Right lobe of liver (tissue), 6 donors: ENCODE measurements at places on chromosomes 1 and 21. TPM values are rescaled to one million over a fixed set of nuclear protein-coding genes. Genes with fewer than 3 reads are reported as not detected.

PADI4 gene
- total RNA-seq: 2.5 TPM

PDC gene
- total RNA-seq: not detected

EPB41 gene
- 58.7 TPM for total RNA-seq

FLG gene
- total RNA-seq: not detected

INTS11 gene
- 35.1 TPM for total RNA-seq

GPR37L1 gene
- total RNA-seq: 0.12 TPM

WNT2B gene
- 0.20 TPM for total RNA-seq

CTBS gene
- 19.5 TPM for total RNA-seq

CYP4A22 gene
- 77.4 TPM for total RNA-seq

PSMG1 gene
- total RNA-seq: 18.7 TPM

SMCP gene
- total RNA-seq: not detected

DNA sequence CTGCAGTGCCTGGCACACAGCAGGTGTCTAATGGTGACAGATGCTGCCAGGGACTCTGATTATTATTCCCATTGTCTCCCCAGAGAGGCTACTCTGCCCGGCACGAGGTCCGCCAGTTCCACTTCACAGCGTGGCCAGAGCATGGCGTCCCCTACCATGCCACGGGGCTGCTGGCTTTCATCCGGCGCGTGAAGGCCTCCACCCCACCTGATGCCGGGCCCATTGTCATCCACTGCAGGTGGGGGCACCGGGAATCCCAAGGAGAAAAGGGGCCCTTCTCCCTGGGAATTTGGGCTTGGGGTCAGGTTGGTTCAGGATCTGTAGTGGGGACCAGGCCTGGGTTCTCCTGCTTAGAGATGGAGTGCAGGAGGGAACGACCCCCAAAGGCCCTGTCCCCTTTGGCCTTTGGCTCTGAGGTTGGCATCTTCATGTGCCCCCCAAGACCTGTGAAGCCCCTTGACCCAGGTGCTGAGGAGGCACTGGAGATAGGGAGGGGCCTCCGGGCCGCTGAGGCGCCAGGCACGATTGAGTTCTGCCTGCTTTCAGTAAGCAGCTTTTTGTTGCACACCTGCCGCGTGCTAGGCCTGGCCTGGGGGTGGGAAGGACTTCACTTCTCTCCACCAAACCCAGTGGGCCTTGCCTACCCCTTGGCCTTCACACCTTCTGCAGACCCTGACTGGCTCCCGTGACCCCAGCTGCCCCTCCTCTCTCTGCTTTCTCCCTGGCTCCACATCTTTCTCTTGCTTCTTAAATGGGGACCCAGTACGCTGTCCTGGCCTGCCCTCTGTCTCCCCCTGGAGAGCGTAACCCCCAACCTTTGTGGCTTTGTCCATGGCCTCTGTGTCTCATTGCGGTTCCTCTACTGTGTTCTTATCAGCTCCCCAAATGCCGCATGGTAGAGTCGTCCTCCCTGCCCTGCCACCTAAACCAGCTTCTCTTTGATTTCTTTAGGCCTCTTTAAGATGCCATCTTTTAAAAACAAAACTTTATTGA lies 76.4 kb downstream of the PTPRU start:
- no peak for DNase-seq

DNA sequence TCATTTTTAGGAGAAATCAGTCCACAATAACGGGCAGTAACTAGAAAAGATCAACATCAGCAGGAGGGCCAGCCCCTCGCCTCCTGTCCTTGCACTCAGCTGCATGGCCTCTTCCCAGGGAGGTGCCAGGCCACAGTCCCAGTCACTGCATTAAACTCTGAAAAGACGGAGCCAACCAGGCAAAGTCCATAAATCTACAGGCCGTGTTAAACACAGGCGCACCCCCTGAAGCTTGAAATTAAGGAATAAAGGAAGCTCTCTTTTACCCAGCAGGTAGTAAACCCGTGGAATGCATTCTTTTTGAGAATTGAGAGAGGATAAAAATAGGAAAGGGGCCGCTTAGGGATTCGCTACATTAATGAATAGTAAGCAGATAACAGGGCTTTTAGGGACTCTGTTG lies 18.4 kb downstream of the H6PD start:
- DNase-seq: no peak

GRCh38 chr1:209634005-209634737 lies 18.1 kb downstream of the LAMB3 start:
- DNase-seq: no peak

- DNase-seq: no peak
Measured at GRCh38 chr21:37058261-37058660, 14.6 kb downstream of the PIGP start.

- no peak for DNase-seq
Measured at GRCh38 chr1:230503726-230504125, 77.6 kb upstream of the PGBD5 start.

- DNase-seq: no peak
Measured at GRCh38 chr21:14995695-14996490, 68.9 kb downstream of the NRIP1 start.

- no peak for DNase-seq
Measured at GRCh38 chr1:18134324-18135046, 26.9 kb downstream of the IGSF21 start.

GRCh38 chr1:53949023-53949990 lies 3.2 kb downstream of the LRRC42 start:
- DNase-seq: no peak

GRCh38 chr1:57411262-57411661 lies 12.6 kb downstream of the DAB1 start:
- no peak for DNase-seq

GRCh38 chr21:24445517-24445916 lies 1161.8 kb downstream of the MRPL39 start:
- DNase-seq: no peak

DNA sequence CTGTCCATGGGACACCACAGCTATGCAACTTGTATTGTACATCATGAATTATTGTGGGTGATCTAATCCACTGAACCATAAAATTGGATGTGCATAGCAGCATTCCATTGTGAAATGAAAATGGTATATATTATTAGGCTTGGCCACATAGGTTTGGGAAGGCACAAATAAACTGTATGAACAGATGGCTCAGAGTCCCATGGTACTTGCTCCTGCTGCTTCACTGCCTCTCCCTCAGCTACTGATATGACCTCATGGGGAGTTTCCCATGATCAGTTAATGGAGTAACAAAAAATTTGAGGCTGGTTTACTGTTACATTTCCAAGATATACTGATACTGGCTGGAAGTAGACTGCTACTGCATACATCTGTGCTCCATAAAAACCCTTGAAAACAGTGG lies 152.7 kb upstream of the NEGR1 start:
- no peak for DNase-seq

DNA sequence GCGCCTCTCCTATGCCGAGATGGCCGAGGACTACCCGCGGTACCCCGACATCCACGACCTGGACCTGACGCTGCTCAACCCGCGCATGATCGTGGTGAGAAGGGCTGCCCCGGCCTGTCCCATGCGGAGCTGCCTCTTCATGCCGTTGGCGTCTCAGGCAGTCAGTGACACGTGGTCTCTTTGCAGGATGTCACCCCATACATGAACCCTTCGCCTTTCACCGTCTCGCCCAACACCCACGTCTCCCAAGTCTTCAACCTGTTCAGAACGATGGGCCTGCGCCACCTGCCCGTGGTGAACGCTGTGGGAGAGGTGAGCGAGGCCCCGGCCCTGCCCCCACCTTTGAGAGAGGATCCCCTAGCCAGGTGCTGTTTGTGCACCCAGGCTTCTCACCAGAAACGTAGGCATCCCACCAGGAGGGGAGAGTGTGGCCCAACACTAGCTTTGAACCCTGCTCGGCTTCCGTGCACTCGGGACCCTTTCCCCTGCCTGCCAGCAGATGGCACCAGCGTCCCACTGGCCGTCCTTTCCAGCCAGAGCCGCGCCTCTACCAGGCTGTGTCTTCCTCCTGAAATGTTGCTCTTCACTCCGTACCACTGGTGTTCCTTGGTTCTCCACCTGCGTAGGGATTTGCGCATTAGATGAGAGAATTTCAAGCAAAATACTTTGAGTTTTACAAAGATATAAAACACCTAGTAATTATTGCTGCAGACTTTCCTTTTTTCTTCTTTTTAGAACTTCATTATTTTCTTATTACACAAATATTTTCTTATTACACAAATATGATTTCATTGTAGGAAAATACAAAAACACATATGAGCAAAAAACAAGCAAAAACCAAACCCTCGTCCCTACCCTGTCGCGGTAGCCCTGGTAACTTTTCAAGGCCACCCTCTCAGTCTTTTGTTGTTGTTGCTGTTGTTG lies 9.0 kb downstream of the NPPA start:
- peak; percentile 82 for DNase-seq

DNA sequence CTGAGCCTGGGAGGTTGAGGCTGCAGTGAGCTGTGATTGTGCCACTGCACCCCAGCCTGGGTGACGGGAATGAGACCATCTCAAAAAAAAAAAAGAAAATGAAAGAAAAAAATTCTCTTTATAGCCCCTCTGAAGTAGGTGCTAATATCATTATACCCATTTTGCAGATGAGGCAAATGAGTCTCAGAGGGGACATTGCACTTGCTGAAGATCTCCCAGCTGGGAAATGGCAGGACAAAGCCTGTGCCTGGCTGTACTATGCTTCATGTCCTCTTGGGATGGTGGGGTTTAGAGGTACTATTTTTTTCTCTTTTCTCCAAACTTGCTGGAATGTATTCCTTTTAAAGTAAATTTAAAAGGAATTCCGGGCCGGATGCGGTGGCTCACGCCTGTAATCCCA lies 1.6 kb downstream of the SMPDL3B start:
- DNase-seq: no peak

- DNase-seq: no peak
Measured at GRCh38 chr1:237677979-237678378, 212.7 kb downstream of the ZP4 start.

GRCh38 chr1:205313563-205314308 lies 7.8 kb downstream of the NUAK2 start:
- DNase-seq: peak; percentile 43

DNA sequence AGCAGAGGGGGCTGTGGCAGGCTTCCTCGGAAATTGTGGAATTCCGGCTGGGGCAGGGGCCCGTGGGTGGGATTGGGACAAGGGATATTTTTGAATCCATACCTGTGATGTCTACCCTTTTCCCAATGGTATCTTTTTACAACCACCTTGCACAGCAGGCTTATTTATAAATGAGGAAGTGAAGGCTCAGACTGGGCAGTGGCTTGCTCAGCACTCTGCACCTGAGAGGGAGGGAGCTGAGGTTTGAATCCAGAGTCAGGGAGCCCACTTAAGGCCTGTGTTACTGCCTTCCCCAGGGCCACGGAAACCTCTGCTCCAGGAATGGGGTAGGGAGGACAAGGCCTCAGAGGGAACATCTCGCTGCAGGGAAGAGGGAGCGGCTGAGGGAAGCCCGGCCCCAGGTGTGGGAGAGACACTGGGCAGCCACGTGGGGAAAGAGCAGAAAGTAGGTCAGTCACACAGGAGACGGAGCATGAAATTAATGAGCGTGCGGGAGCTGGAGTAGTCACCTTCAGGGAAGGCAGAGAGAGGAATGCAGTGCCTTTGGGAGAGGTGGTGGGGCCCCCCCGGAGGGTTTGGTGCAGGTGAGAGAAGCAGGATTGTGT lies 35.4 kb upstream of the SCMH1 start:
- no peak for DNase-seq

DNA sequence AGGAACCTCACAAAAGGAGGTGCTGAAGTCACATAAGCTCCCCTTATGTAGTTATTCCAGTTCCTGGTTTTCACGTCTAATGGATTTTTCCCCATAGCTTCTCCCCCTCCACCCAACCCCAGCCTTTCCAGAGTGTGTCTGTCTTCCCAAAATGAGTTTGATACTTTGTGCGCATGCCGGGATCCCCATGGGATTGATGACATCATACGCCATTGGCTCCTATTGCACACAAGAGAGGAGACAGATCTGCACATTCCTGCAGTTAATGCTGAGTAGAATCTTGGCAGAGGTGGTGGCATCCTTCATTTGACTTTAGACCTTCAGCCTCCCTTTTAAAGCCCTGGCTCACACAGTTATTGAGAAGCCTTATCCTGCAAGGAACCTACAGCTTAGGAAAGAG lies 71.4 kb downstream of the DDR2 start:
- no peak for DNase-seq

DNA sequence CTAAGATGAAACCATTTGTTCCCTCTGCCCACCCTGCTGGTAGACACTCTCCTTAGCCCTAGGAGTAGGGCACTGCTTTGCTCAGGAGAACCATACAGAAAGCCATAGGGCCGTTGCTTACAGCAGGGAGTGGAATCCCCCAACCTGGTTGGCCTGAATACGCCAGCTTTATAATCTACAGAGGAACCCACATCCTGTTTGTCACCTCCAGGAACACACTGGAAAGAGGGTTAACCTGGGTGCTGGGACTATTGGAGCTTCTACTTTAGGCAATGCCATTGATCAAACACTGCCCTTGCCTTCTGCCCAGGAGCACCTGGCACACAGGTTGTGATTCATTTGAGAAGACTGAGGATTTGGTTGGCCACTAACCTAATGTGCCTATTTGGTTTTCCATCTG lies 124.8 kb downstream of the TNR start:
- DNase-seq: no peak

- DNase-seq: no peak
Measured at GRCh38 chr1:8198522-8198921, 119.4 kb upstream of the SLC45A1 start.

DNA sequence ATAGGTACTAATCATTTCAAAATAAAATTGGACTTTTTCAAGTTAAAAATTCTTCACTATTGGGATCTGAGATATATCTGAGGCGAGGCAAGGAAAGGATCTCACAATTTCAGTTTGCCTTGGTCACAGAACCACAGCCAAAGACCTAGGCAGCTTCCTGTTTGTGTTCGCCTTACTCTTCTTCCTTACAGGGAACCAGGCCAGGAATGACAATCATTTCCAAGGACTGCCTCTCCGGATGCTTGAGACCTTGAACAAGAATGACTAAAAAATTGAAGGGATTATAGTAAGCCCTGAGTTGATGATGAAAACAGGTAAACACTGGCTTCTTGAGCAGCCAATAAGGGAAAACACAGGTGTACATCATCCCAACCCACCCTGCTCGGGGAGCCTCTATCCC lies 35.2 kb upstream of the SERBP1 start:
- DNase-seq: no peak

- DNase-seq: no peak
Measured at GRCh38 chr1:230820568-230820967, 47.8 kb downstream of the C1orf198 start.

DNA sequence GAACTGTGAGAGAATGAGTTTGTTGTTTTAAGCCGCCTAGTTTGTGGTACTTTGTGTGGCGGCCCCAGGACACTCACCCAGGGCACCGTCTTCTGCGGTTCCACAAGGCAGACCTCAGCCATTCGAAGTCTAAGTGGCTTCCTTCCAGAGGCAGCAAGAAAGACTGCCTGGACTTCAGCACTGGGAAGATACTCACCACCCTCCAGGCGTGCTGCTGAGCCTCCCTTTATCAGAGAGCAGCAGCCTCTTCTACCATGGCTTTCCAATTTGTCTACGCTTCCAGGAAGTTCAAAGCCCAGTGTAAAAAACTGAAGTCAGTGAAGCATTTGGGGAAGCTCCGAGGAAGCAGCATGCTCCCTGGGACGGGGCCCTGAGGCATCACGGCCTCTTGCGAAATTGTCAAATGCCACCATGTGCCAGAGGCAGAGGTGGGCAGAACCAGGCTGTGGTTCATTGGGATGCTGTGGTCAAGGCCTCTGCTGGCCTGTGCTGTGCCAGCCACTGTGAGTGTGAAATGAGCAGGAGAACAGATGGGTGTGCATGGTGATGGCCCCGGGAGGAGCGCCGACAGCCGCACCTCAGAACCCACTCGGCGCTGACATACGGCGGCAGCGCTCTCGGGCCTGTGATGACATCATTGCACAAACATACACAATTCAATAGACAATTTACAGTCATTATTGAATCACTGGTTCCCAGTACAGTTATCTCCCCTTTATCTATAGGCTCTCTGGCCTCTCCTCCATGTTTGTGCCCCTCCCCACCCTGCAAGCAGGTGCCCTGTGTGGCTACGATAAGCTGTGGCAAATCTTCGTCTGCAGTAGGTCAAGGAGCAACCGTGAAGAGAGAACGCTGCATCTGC lies 110.4 kb downstream of the PDE9A start:
- no peak for DNase-seq
